ENCODE measurements at places on chromosomes 2 and 18. TPM values are rescaled to one million over a fixed set of nuclear protein-coding genes. Genes with fewer than 3 reads are reported as not detected.

The SLC25A52 gene
- total RNA-seq = not detected

The FTCDNL1 gene
- total RNA-seq = 2.4 TPM

The MCM6 gene
- 3.7 TPM for total RNA-seq

GRCh38 chr18:63237881-63238692, 81.5 kb downstream of the BCL2 start:
- no peak overlapping the region for H3K4me3 ChIP-seq
- H3K27me3 ChIP-seq = no peaks in the 10 kb centered on the region
- no peak for DNase-seq
- peaks cover 7% of the 10 kb centered on the region for H3K4me1 ChIP-seq
- peak overlapping the region; percentile 74 for H3K27ac ChIP-seq

GRCh38 chr2:73930386-73930785, 3.7 kb downstream of the DGUOK start:
- H3K4me1 ChIP-seq = peaks cover 17% of the 10 kb centered on the region
- H3K36me3 ChIP-seq = no peaks in the 10 kb centered on the region
- no peak for DNase-seq
- no peaks in the 10 kb centered on the region for H3K27me3 ChIP-seq

- no peak overlapping the region for H3K4me3 ChIP-seq
- H3K4me1 ChIP-seq = peaks cover 8% of the 10 kb centered on the region
- no peak for DNase-seq
- no peaks in the 10 kb centered on the region for H3K27me3 ChIP-seq
Observed at GRCh38 chr2:38619458-38620164, 16.9 kb upstream of the HNRNPLL start.

Data from pancreas (tissue), 10 donors.